ENCODE measurements at places on chromosomes 5 and 9.

DNA sequence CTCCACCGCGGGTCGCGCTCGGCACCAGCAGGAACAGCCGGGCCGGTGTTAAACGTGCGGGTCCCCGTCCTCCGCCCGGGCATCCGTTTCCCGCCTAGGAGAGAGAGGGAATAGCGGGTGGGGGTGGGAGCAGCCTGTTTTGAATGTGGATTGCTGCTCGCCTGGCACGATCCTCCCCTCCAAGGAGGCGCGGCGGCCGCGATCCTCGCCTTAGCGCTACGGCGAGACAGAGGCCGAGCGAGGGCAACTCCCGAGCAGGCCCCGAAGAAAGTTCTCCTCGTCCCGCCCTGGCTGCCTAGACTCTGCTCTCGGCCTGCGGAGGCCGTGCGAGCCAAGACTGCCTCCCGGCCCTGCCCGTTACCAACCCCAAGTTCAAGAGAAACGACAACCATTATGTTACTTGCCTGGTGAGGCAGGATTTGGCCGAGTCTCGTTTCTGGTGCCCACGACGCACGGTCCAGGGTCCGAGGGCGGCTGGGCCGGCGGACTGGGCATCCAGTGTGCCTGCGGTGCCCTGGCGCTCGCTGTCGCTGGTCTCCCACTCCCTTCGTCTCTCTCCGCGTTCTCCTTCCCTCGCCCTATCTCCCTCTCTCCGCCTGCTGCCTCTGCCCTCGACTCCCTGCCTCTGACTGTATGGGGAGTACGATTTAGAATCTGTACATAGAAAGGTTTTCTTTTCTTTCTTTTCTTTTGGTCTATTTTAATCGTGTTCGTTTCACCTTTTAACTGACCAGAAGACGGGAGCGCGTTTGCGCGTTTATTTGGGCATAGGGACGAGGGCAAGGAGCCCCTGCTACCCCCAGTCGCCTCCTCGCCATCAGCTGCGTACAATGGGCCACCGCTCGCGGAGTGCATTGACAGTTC is 724 bp downstream of the NR2F1-AS1 start:
- DNase-seq: peak; percentile 52

- DNase-seq: peak; percentile 24
Measured at GRCh38 chr5:146785065-146785464, 93.5 kb downstream of the PPP2R2B start.

DNA sequence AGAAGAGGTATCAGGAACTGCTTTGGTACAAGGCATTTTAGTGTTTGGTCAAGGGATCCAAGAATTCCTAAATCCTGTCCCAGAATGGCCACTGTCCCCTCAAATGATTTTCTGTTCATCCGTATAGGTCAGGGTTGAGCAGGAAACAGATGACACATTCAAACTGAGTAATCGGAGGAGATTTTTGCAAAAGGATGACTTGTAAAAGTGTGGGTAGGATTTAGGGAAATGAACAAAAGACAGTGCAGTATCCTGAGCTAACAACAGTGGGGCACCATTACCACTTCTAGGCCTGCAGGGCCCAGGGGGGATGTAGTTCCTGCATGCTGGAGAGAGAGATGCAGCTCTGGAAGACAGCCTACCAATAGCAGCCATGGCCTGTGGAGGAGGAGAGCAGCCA is 290.1 kb downstream of the ZSWIM6 start:
- DNase-seq: no peak

GRCh38 chr9:33465096-33465495 is 8.6 kb downstream of the NOL6 start:
- DNase-seq: no peak

GRCh38 chr5:123585871-123586270 is 73.9 kb downstream of the CSNK1G3 start:
- no peak for DNase-seq

DNA sequence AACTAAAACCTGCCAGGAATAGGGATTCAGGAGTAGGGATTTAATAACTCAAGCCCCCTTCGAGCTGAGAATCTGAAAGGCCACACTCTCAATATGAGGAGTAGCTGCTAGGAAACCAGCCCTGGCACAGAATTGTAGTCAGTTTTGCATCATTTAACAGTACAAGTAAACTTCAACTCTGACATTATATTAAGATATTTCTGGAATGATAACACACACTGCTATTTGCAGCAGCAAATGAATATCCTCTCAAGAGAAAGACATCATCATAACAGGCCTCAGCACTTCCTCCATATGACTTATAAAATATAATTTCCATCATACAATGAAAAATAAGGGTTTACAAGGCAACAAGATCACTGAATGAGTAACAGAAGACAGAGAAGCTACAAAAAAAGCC is 138.2 kb upstream of the RFX3 start:
- no peak for DNase-seq

DNA sequence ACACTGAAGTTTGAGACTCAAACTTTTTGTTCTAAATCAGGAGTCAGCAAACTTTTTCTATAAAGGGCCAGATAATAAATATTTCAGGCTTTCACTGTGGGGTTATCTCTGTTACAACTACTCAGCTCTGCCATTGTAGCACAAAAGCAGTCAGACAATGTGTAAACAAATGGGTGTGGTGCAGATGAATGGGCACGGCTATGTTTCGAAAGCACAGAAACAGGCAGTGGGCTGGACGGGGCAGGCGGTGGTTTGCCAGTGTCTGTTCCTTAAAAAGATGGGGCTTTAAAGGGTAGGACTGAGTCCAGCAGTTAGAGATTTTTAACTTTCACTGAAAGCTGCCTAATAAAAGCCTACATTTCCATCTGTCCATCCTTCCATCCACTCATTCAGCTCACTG is 48.9 kb downstream of the PFDN1 start:
- DNase-seq: no peak

DNA sequence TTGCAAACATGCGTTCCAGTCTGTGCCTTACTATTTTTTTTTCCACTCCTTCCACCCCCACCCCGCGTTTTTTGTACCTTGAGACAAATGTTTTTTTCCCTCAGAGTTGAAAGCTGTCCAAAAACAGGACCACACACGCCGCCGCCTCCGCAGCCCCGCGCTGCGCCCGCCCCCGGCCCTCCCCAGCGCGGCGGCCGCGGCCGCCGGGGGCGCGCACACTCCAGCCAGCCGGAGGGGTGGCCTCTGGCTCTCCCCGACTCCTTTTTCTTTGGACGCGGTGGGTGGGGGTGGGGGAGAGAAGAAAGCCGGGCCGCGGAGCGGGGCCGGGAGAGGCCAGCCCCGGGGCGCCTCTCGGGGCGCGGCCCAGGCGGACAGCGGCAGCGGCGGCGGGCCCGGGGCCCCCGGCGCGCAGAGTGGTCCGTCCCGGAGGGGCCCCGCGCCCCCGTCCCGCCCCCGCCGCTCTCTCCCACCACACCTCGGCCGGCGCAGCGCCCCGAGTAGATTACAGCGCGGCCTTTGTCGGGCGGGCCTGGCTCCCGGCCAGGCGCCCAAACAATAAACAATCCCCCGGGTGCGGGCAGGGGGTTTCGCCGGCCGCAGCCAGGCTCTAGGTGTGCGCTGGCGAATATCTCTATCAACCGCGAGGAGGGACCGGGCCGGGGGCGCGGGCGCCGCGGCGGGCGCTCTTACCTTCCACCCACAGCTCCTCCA is 10.9 kb downstream of the PTCH1 start:
- peak; percentile 28 for DNase-seq

DNA sequence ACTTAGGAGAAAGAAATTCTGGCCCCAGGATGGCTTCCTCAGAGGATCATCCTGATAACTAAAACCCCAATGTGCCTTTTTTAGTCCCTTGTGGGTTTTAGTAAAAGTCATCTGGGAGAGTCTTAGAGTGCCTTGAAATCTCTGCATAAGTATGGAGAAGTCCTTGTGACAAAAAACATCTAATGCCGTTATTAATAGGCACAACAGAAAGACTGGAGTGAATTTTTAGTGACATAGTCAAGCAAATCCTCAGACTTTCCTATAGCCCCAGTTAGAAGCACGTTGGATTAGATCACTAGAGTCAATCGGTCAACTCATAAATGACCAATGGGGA is 108.2 kb upstream of the MPDZ start:
- DNase-seq: no peak

DNA sequence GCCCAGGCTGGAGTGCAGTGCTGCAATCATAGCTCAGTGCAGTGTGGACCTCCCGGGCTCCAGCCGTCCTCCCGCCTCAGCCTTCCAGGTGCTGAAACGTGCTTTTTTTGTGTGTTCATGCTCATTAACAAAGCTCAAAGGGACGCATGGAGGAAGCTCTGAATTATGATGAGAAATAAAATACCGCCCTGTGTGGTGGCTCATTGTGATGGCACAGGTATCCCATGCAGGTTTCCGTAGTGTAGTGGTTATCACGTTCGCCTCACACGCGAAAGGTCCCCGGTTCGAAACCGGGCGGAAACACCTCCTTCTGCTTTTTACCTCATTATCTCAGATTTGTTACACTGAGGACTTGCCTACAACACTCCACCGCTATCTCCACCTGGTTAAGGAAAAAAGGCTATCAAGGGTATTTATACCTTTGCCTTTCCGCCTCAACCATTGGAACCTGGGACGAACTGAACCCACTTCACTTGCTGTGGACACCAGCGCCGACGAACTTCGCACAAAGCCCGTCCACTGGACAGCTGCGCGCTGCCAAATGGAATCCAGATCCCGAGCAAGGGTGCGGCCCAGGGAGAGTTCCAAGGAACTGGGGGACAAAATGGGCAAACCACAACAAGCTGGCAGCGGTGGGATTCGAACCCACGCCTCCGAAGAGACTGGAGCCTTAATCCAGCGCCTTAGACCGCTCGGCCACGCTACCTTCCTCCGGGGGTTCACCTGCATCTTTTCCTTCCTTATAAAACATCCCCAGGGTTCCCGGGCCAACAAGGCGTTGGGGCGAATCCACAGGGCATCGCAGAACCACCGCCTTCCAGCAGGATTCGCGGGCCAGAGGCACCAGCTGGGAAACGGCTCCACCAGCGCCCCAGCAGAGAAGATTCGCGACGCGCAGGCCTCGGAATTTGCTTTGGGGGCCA is 26.3 kb downstream of the OR2V2 start:
- no peak for DNase-seq

DNA sequence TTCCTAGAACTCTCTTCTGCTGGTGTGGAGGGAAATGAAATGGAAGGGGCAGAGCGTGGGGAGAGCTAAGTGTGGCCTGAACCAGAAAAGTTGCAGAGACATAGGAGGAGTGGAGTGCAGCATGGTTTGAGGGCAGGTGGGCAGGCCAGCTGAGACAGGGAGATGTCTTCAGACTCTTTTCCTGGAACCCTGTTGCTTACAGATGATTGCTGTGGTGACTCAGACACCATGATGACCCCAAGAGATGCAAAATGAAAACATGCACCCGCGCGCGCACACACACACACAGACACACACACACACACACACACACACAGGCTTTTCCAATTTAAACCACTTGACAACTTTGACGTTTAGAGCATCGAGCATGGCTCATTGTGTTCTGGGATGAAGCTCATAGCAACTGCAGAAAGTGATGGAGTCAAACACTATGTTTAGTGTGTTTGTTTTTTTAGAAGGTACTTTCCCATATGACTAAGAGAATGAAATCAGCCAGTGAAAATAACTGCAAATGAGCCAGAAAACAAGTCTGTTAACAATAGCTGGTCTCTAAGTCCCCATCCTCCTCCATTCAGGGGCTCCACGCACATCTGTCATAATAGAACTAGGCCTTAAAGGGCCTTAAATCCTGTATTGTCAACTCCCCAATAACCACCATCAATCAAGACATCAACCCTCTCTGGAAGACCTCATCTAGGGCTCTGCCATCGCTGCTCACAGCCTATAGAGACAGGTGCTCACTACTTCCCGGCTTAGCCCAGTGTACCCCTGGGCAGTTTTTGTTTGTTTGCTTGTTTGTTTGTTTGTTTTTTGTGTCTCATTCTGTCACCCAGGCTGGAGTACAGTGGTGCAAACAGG is 9.6 kb downstream of the TMOD1 start:
- DNase-seq: no peak

GRCh38 chr9:129280623-129281271 is 102.7 kb upstream of the IER5L start:
- DNase-seq: no peak

DNA sequence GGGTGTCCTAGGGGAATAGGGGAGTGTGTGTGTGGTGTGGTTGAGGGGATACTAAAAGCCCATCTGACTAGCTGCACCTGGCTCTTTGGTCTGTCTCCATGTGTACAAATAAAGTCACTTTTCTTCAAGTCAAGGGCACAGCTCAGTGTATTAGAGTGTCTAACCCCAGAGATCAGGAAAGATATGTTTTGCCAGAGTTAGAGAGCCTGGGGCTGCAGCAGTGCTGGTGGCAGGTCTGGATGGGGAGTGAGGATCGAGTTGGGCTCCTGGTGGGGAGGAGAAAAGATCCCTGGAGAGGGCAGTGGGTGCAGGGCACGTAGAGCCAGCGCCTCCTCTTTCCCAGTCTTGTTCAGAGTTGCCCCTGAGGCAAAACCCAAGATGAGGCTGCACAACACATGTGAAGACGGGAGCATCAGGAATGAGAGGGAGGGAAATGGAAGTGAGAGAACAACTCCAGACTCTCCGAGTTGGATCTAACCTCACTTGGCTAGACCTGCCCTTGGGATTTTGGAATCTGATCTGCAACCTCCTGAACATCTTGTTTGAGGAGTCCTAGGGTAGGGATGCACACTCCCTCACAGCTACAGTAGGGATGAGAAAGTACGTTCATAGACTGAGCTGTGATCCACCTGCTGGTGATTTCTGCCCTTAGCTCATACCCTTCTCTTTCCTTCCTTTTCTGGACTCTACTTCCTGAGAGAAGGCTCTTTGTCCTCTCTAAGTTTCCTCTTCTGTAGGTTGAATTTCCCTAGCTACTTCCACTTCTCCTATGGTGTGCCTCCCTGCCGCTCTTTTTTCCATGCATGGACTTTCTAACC is 309.9 kb downstream of the ZSWIM6 start:
- DNase-seq: no peak

DNA sequence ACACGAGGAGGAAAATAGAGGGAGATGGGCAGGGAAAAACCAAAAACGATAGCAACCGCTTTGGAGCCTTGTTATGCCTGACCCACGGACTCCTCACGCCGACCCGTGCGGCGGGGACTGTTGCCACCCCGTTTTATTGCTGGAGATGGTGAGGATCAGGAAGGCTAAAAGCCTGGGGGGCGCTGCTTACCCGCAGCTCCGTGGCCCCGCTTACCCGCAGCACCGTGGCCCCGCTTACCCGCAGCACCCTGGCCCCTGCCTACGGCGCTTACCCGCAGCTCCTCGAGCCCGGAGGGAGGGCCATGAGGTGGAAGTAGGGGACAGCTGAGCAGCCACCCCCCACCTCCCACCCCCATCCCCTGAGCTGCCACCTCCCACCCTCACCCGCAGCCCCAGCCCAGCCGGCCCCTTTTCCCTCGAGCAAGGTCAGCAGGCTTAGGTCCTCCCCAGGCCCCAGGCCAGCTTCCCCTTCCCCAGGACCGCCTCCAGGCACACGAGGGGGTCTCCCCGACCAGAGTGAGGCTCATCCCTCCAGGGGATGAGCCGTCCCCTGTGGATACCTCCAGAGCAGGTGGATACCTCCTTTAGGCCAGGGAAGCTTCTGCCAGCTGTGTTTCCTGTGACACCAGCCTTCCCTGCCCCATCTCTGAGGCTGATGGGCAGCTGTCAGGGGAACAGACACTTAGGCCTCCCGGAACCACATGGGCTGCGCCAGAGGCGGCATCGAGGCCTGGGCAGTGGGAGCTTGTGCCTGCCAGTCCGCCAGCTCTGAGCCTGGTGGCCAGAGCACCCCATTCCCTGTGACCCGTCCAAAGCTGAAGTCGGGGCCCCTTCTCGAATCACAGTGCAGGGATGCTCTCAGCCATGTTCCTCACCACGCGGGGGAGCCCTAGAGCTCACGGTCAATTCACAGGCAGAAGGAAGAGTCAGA is 92.3 kb downstream of the LMX1B start:
- peak; percentile 74 for DNase-seq
